ENCODE measurements at places on chromosomes 1 and 21.

DNA sequence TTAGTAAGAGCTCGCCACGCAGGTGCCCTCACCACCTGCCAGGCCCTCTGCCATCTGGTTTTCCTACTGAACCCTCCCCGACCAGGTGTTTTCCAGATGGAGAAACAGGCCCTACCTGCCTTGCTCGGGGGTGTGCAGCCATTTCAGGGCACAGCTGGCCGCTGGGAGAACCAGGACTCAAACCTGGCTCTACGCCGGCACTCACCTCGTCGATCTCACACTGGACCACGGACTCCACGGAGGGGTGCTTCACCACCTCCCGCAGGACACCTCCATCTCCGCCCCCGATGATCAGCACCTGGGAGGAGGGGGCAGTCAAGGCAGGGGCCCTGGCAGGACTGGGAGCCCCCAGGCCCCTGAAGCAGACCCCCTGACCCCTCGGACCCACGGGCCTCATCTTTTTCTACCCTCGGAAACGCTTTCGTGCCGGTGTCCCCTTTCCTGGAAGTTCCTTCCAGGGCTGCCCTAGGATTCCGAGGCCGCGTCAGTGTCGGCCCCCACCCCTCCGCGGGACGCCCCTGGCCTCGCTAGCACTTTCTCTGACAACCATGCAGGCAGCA, 1.1 kb downstream of the SRM start:
- no peak for DNase-seq

GRCh38 chr1:30413606-30414005, 309.8 kb downstream of the MATN1 start:
- no peak for DNase-seq

DNA sequence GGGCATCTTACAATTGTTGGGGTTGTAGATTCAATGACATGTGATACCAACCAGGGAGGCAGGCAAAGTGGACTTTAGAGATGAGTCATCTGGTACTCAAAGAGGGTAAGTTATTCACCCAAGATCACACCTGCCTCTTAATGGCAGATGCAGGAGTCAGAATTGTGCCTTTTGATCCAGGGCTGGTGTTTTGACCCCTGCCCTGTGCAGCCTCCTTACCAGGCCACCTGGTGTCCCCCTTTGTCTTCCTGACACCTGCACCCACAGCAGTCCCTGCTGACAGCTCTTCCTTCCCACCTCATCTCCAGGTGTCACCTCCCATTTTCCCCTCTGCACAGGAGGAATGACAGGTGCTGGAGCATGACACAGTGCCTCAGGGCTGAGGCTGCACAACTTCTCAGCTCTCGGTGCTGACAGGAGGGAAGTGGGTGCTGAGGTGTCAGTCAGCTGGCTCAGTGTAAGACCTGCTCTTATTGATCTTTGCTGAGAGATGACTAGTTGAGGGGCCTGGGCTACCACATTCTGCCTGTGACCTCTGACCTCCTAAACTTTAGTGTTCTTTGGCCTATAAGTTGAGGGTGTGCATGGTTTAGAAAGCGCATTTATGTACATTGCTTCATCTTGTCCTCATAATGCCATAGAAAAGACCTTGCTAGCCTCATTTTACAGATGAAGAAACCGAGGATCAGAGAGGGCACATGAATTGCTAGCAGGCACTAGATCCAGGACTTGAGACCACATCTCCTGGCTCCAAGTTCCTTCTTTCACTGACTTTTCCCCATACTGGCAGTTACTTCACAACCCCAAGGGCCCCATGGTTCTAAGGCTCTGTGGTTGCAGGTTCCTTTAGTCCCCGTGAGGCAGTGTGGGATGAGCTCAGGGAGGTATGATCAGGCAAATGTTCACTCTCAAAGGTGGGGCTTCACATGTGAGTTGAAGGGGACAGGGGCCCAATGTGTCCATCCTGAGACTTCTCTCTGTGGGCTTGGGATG, 31.3 kb downstream of the CACNA1E start:
- no peak for DNase-seq

GRCh38 chr1:3564921-3565831, 46.1 kb downstream of the MEGF6 start:
- DNase-seq = no peak

DNA sequence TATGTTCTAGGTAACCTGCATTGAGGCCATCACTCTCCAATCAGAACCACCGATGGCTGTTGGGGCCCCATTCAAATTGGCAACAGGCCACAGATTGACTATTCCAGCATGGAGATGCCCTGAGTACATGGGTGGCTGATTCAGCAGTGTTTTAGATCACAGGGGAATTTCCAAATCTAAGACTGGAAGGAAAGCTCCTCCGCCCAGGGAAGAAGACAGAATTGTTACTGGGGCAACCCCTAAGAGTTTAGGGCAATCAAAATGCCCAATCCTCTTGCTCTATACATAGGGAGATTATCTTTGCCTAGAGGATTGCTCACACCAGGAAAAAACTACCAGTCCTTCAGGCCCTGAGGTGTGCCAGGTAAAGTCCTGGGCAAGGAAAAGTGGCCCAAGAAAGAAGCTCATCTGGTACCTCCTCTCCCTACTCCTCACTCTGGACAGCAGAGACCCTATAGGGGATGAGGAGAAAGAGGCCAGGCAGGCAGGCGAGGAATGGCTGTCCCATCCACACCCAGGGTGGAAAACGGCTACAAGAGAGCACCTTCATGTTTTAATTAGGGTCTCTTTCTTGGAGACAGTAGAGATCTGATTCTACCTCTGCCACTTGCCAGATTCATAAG, 5.8 kb downstream of the S100A8 start:
- DNase-seq = no peak

GRCh38 chr1:176691251-176692228, 228.6 kb downstream of the PAPPA2 start:
- DNase-seq = peak; percentile 60

DNA sequence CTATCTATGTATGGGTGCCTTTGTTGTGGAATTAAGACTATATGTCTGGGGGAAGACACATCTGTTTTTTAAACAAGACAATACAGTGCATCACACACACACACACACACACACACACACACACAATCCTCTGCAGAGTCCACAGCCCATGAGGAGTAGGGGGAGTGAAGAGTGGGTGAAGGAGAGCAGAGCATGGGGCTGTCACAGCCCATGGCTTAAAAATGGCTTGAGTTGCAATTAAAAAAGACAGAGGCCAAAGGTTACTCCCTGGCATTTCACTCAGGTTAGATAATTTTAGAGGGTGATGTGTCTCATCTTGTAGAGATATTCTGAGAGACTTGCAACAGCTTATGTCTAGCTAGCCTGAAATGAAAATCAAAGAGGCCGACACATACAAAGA, 176.5 kb upstream of the PLXNA2 start:
- DNase-seq = no peak

DNA sequence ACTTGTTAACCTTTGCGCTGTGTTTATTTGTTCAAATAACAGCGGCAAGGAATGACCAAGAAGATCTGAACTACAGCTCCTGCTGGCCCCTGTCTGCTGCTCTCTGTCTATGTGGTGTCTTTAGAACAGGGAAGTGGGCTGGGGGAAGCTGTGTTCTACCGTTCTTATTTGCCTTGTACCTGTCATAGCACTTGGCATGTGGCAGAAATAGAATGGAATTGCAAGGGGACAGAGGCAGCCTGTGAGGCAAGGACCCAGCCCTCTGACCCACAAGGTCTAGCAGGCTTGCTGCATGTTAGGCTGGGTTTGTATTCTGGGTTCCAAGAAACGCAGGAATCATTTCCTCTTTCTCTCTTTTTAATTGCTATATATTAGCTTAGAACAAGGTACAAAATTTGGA, 20.7 kb downstream of the HMGCS2 start:
- DNase-seq = no peak

DNA sequence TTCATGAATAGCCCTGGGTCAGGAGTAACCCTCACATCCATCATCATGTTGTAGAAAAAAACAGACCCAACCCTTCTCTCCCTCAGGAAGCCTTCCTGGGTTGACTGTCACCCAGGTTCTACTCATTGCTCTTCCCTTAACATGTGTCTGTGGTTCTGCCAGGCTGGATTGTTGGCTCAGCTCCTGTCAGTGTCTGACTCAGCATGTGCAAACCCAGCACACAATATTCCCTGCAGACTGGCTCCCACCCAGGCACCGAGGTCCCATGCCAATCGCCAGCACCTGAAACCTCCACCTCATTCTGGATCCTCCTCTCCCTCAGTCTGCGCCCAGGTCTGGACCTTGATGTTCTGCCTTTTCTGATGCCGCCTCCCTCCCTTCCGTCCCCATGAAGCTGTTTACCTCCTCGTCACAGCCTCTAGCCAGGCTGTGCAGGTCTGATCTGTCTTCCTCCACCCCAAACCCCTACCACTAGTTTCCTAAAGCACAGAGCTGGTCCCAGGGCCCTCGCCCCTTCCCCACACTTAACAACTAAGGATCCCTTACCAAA, 4.3 kb upstream of the S100A8 start:
- peak; percentile 5 for DNase-seq

DNA sequence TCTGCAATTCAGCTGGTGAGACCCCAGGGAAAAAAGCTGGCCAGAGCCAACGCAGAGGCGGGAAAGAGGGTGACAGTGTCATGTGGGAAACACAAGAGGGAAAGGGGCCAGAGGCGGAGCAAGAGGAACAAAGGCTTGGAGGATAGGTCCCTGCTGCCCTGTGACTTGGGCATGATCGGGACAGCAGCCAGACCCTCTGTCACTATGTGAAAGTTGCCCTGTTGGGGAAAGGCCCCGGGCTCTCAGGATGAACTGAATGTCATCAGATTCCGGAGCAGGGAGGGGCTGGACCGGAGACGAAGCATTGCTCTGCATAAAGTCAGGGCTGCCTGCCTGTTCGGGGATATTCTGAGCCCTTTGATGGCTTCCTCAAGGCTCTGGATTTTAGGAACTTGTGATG, 5.7 kb upstream of the ELF3 start:
- DNase-seq = no peak

DNA sequence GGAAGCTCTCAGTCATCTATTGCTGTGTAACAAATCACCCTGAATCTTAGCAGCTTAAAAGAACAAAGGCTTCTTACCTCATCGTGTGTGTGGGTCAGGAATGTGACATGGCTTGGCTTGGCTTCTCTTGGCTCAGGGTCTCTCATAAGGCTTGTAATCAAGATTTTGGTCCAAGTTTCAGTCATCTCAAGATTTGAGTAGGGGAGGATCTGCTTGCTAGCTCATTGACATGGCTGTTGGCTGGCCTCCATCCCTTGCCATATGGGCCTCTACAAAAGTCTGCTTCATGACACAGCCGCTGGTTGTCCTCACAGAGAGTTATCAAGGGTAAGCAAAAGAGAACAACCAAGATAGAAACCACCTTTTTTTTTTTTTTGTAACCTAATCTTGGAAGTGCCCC, 207.7 kb downstream of the PTPRC start:
- no peak for DNase-seq

DNA sequence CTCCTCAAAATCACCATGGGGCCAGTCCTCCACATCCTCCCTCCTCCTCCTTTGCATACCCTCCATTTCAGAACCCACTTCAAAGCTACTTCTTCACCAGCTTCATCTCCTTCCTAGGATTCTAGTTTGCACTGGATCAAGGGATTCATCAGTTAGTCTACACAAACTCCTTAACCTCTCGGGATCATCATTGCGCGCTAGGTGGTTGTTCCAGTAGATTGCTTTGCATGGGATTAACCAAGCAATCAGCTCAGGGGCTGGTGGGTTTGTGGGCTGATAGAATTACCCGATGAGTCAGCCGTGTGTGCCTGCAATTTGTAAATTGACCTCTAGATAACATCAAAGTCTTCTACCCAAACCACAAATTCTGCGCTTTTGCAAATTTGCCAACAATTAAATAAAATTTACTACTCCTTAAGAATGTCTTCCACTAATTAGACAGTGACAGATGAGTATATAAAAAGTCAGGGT, 7.7 kb downstream of the KANK4 start:
- DNase-seq = no peak

- peak; percentile 3 for DNase-seq
Measured at GRCh38 chr1:169427081-169427641, at the start of gene CCDC181. CCDC181 (minus strand) TSS chr1:169427474; CDS start chr1:169424927, 2,547 bp downstream.

DNA sequence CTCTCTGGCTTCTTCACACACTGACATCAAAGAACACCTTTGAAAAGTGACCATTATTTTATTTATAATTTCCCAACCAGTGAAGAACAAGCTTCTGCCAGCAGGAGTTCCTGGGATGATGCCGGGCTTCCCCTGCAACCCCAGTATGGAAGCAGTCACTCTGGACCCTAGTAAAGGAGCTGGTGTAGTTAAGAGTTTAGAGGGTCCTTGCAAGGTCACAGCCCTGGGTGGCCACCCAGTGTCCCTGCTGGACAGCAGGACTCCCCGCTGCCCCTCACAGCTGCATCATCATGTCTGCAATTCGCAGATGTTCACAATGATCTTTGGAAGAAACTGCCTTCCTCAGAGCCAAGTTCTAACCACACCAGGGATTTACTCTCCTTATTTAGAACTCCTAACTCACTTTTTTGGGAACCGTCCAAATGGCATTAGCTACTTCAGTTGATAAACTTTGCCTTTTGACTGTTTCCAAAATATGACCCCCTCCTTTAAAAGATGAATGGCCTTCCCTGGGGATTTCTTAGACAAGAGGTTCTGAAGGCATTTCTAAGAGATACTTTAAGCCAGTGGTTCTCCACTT, 90.6 kb downstream of the HIVEP3 start:
- peak; percentile 55 for DNase-seq

DNA sequence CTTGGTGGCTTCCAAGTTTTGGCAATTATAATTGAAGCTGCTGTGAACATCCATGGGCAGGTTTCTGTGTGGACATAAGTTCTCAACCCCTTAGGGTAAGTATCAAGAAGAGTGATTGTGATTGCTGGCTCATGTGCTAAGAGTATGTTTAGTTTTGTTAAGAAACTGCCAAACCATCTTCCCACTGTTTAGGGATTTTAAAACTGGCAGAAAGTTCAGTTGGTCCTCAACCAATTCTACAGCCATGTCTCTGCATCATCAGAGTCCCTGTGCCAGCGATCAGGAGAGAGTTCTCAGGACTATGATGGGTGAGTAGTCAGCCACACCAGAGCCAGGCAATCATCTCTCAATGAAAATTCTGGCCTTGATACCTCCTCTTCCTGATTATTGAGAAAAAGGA, 193.8 kb downstream of the ZC3H11B start:
- DNase-seq = no peak

GRCh38 chr1:228079013-228079412, 3.5 kb upstream of the ARF1 start:
- DNase-seq = no peak

DNA sequence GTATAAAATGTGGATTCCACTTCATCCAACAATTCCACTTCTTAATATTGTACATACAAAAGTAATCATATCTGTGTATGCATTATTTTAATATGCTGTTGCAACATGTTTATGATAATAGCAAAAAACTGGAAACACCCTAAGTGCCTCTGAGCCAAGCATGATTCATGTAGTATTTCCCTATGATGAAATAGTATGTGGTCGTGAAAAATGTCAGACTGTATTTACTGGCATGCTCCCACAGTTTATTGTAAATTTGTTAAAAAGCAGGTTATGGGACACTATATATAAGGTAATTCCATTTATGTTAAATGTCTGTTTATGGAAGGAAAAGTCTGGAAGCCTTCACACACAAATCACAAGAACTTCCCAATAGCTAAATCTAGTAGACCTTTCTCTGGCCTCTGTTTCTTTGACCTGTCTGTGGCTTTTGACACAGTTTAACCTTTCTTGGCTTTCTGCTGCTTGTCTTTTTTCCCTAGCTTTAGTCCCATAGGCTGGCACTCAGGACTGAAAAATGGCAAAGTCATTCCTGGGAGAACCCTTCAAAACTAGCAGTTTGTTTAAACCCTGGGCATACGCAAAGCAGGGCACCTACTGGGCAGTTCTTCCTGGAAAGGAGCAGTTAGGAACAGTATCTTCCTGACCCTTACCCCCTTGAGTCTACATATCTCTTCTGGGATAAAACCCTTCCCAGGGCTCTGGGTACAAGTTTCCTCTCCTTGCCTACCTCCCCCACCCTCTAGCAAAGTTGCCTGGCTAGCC, 65.4 kb upstream of the ARTN start:
- peak; percentile 62 for DNase-seq
